ENCODE measurements at places on chromosomes 12 and 14.

- no peak for DNase-seq
Observed at GRCh38 chr14:36442824-36443241, 77.2 kb downstream of the NKX2-1 start.

DNA sequence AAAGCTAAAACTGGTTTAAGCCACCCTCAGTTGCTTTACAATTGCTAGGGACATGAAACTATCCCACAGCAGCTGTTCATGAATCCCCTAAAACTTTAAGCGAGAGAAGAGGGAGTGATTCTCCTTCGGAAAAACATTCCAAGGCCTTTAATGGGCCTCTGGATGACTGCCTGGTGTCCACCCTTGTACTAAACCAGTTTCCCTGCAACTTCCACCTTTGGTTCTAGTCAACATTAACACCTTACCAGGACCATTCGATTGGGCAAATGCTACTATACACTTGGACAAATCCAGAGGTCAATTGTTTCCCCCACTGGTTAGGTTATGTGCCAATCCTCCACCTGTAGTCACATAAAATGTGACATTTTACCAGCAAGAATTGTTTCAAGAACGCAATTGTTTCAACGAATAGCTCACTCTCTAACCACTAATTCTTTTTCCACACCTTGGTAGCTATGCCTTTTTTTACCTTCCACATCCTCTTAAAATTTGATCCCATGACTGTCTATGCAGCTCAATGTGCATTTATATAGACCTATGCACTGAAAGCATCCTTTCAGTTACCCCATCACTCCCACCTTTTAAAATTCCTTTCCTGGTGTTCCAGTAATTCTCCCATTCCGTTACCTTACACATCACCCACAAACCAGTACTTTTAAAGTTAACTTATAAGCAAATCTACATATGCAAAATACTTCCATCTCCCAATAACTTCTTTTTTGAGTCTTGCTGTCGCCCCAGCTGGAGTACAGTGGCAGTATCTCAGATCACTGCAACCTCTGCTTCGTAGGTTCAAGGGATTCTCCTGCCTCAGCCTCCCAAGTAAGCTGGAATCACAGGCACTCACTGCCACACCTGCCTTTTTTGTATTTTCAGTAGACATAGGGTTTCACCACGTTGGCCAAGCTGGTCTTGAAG, 3.6 kb downstream of the UBC start:
- DNase-seq, result no peak

GRCh38 chr12:127448906-127449305, 818.1 kb upstream of the TMEM132C start:
- no peak for DNase-seq

DNA sequence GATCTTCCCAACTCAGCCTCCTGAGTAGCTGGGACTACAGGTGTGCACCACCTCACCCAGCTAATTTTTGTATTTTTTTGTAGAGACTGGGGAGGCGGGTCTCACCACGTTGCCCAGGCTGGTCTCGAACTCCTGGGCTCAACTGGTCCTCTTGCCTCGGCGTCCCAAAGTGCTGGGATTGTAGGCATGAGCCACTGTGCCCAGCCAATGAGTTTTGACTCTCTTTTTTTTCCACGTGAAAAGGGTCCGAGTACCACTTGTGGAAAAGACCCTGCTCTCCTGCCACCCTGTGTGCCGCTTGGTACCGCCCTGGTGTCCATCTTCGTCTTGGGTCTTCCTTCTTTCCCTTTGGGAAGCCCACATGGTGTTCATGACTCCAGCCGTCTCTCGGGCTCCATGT, 17.6 kb downstream of the TEDC1 start:
- DNase-seq, result no peak

DNA sequence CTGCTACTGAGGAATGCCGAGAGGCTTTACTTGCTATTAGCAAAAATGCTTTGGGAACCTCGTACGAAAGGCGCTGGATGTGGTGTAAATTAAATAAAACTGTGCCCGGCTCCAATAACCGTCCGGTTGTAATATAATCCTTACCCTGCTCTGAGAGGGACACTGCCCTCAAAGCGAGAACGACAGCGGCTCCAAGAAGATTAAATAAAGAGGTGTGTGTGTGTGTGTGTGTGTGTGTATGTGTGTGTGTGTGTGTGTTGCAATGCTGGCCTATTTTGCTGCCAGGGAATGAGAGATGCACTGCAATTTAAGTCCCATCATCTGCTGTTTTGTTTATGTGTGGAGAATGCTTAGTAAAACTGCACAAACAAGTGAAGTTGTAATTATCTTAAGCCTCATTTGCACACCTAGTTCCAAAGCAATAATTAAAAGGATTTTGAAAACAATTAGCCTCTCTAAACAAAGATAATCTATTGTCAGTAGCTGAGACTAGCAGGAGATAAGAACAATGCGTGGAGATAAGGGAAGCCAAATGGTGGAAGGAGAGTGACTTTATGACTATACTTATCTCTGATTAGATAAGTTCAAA, 1.2 kb upstream of the SIX1 start:
- DNase-seq, result no peak

DNA sequence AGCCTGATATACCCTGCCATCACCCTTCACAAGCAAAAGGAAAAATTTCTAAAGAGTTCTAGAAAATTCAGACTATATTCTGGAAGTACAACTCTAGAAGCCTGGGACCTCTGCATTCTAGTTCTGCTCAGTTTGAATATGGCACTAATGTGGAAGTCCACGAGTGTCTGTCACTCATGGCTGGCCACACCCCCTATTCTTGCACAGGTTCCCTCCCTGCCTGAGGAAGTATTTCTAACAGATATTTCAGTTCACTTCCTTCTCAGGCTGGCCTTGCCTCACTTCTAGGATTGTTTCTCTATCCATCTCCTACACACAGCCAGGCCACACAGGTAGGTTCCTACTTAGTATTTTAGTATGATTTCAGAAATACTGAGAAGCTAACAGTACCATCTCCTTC, 67.4 kb downstream of the PHLDA1 start:
- no peak for DNase-seq

Measured in NCI-H460 (cell line).